Karpas-422 (cell line): ENCODE measurements at places on chromosomes 6 and 20.
A peak's percentile ranks its signal among the peaks of the same experiment; 100 is the strongest.

DNA sequence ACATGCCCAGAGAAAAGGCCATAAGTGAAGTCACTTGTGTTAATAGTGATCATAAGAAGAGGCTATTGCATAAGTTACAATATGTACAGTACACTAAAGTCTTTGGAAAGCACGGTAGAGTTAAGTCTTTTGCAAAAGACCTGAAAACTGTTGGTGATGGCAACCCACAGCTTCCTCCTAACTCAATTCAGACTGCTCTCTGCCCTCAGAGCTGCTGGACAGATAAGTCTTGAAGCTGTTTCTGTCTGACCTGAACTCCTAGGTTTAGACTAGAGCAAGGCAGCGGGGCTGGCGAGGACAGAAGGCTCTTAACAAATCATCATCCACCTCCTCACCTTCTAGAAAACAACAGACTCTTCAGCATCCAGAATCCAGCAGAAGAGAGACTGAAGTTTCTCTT lies 125.4 kb downstream of the CD24 start:
- DNase-seq = no peak
- H3K4me1 ChIP-seq = peaks cover 25% of the 10 kb centered on the region
- H3K27ac ChIP-seq = no peak overlapping the region
- no peaks in the 10 kb centered on the region for H3K36me3 ChIP-seq
- H3K4me3 ChIP-seq = no peak overlapping the region
- H3K27me3 ChIP-seq = no peaks in the 10 kb centered on the region

DNA sequence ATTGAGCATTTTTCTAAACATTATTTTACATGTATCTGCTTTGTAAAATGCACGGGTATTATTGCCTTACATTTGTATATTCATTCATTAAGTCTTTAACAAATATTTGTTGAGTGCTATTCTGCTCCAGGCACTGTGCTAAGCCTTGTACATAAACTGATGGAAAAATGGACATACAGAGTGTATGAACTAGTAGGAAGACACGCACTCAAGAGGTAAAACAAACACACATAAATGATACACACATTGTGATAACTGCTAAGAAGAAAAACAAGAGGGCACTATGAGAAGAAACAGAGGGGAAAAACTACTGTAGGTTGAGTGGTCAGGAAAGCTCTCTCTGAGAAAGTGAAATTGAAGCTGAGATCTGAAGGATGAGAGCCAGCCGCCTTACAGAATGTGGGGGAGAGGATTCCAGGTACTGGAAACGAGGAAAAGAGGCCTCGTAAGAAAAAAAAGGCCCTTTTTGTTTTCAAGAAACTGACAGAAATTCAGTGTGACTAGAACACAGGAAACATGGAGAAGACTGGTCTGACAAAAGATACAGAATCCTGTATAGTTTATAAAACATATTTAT lies 117.5 kb downstream of the EYA4 start:
- DNase-seq = no peak
- no peak overlapping the region for H3K4me3 ChIP-seq
- no peaks in the 10 kb centered on the region for H3K4me1 ChIP-seq
- no peaks in the 10 kb centered on the region for H3K27me3 ChIP-seq
- no peaks in the 10 kb centered on the region for H3K36me3 ChIP-seq

DNA sequence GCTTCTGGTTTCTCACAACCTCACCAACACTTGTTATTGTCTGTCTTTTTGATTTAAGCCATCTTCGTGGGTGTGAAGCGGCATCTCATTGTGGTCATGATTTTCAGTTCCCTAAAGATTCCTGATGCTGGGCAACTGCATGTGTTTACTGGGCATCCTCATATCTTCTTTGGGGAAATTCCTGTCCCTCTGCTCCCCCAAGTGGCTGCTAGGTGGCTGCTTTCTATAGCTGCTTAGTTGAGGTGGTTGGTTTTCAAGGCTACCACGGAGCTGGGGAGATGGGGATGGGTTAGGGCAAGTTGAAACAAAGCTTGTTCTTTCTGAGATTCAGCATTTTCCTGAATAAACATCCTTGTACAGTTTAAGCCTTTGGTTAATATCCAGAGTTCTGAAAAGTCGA lies 403.9 kb upstream of the SULF2 start:
- no peak overlapping the region for H3K4me3 ChIP-seq
- H3K27ac ChIP-seq = no peak overlapping the region
- no peaks in the 10 kb centered on the region for H3K36me3 ChIP-seq
- H3K27me3 ChIP-seq = no peaks in the 10 kb centered on the region
- peak; percentile 53 for DNase-seq

GRCh38 chr6:152836523-152836922 lies 85.9 kb downstream of the VIP start:
- no peaks in the 10 kb centered on the region for H3K27me3 ChIP-seq
- H3K4me3 ChIP-seq = no peak overlapping the region
- H3K4me1 ChIP-seq = no peaks in the 10 kb centered on the region
- no peak overlapping the region for H3K27ac ChIP-seq

- peaks cover 27% of the 10 kb centered on the region for H3K4me1 ChIP-seq
- peak overlapping the region; percentile 43 for H3K27ac ChIP-seq
- no peaks in the 10 kb centered on the region for H3K27me3 ChIP-seq
- no peak for DNase-seq
- peak overlapping the region; percentile 4; the same call in 1 of the 2 replicates for H3K4me3 ChIP-seq
- H3K36me3 ChIP-seq = no peaks in the 10 kb centered on the region; the same call in 1 of the 2 replicates
These were observed 16.9 kb downstream of the MPC1 start for GRCh38 chr6:166365806-166366205.

GRCh38 chr6:151167034-151167433 lies 72.7 kb upstream of the AKAP12 start:
- H3K27ac ChIP-seq = no peak overlapping the region
- H3K4me3 ChIP-seq = no peak overlapping the region
- no peaks in the 10 kb centered on the region for H3K27me3 ChIP-seq
- DNase-seq = peak; percentile 35

GRCh38 chr6:34888874-34889555 lies at the start of gene ANKS1A:
ANKS1A (plus strand) TSS chr6:34889255; CDS start chr6:34889403, 148 bp downstream.
- peak within 1 kb of the TSS; percentile 94 for H3K4me3 ChIP-seq
- H3K4me1 ChIP-seq = peaks cover 31% of the 10 kb centered on the region
- peak within 1 kb of the TSS; percentile 45 for H3K27ac ChIP-seq
- peak; percentile 94 for DNase-seq
- no peaks in the 10 kb centered on the region for H3K27me3 ChIP-seq
- peaks cover 7% of the 10 kb centered on the region; the same call in 1 of the 2 replicates for H3K36me3 ChIP-seq

DNA sequence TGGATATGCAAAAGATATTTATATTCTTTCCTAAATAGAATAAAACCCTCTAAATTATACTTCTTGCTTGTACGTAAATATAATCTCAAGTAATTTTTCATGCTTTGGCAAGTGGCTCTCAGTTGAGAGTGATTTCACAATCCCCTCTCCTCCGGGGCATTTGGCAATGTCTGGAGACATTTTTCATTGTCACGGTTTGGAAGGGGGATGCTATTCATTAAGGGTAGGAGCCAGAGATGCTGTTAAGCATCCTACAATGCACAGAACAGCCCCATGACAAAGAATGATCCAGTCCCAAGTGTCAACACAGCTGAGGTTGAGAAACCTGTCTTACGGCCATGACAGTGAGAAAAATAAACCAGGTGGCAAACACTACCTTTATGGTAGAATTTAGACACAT lies 75.7 kb downstream of the AGPAT4 start:
- no peak for DNase-seq
- H3K36me3 ChIP-seq = no peaks in the 10 kb centered on the region
- H3K27me3 ChIP-seq = no peaks in the 10 kb centered on the region
- H3K27ac ChIP-seq = no peak overlapping the region
- H3K4me3 ChIP-seq = no peak overlapping the region

- no peak overlapping the region for H3K4me3 ChIP-seq
- H3K4me1 ChIP-seq = no peaks in the 10 kb centered on the region
- no peak overlapping the region for H3K27ac ChIP-seq
- no peaks in the 10 kb centered on the region for H3K27me3 ChIP-seq
- H3K36me3 ChIP-seq = no peaks in the 10 kb centered on the region
These were observed 594.5 kb upstream of the MAP3K7 start for GRCh38 chr6:91181416-91181815.

GRCh38 chr20:47088335-47088734 lies 193.7 kb downstream of the EYA2 start:
- no peaks in the 10 kb centered on the region for H3K4me1 ChIP-seq
- no peak for DNase-seq
- H3K4me3 ChIP-seq = no peak overlapping the region

DNA sequence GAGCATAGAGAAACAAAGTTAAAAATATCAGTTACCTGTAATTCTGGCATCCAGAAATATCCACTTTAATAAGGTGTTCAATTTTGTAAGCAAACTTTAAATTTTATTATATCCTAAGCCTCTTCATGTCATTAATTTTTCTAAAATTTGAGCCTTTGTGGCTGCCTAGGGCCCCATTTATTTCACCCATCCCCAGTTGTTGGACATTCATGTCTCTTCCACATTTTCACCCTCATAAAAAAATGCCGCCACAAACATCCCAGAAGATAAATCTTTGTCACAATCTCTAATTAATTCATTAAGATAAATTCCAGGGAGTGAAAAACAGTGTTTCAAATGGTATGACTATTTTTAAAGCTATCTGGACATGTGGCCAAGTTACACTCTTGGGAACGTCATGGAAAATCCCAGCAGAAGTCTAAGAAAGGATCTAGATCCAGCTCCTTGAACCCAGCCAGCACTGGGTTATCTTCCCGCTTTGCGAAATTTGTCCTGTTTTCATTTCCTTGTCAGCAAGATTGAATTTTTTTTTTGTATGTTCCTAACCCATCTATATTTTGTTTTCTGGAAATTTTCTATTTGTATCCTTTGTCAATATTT lies 97.2 kb downstream of the TMEM242 start:
- peak overlapping the region; percentile 46 for H3K4me3 ChIP-seq
- H3K27me3 ChIP-seq = no peaks in the 10 kb centered on the region
- peaks cover 6% of the 10 kb centered on the region; the same call in 1 of the 2 replicates for H3K36me3 ChIP-seq

DNA sequence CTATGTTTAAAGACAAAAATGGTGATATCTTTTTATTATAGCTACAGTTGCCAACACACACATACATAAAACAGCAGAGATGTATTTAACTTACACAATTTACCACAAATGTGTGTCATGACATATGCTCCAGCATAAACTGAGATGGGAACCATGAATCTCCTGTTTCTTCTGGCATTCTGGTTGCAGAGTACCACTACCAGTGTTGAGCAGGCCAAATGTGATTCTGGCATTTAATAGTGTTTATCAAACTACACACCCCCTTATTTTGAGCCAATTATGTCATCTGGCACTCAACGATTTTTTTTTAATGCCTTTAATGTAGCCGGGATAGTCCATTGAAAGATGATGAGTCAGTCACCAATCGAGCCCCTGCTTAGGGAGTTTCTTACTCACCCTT lies 59.0 kb upstream of the TPD52L1 start:
- no peak overlapping the region for H3K4me3 ChIP-seq
- no peaks in the 10 kb centered on the region for H3K36me3 ChIP-seq
- H3K27ac ChIP-seq = no peak overlapping the region
- no peak for DNase-seq

DNA sequence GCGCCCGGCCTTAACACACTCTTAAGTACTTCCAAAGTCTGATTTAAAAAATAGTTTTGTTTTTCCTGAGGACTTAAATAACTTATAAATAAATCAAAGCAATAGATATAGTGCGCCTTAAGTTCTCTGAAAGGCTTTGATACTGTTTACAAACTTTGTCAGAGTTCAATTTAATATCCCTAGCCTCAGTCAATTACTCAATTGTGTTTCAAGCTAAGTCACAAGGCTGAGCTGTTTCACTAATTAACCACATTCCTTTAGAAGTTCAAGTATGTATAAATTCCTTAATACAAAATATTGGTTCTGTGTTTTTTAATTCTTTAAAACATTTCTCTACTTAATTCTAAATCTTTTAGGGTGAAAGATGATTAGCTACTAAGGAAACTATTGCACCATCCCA lies 178.4 kb upstream of the AGPAT4 start:
- no peaks in the 10 kb centered on the region for H3K4me1 ChIP-seq
- H3K27ac ChIP-seq = no peak overlapping the region
- no peaks in the 10 kb centered on the region for H3K27me3 ChIP-seq
- H3K36me3 ChIP-seq = no peaks in the 10 kb centered on the region
- no peak for DNase-seq

DNA sequence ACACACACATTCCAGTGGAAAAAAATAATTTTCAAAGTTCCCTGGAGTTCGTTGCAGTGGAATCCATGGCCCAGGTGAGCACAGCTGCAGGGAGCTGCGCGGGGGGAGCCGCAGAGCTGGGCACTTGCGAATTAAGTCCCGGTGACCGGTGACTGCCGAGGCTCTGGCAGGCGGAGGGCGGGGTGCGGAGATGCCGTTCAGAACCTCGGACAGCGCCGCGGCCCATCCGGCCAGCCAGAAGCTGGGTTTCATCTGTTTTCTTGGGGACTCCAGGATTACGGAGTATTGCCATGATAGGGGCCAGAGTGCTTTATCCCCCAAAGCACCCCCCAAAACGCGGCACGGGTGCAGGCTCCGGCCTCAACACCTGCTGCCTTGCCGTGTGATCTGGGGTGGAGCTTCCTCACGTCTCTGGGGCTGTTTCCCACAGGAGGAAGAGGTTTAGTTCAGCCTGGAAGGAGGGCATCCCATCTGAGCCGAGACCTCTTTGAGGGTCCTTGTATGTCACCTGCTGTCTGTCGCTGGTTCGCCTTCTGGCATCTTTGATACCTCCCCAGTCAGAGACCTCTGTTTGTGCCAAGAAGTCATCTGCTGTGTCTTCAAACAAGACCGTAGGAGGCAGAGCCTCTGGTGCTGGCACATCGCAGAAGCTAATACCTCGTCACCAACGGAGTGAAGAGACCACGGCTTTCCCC lies 99.4 kb downstream of the YTHDF1 start:
- H3K4me1 ChIP-seq = no peaks in the 10 kb centered on the region
- DNase-seq = no peak
- H3K4me3 ChIP-seq = no peak overlapping the region
- H3K36me3 ChIP-seq = no peaks in the 10 kb centered on the region
- H3K27me3 ChIP-seq = no peaks in the 10 kb centered on the region
- H3K27ac ChIP-seq = no peak overlapping the region

DNA sequence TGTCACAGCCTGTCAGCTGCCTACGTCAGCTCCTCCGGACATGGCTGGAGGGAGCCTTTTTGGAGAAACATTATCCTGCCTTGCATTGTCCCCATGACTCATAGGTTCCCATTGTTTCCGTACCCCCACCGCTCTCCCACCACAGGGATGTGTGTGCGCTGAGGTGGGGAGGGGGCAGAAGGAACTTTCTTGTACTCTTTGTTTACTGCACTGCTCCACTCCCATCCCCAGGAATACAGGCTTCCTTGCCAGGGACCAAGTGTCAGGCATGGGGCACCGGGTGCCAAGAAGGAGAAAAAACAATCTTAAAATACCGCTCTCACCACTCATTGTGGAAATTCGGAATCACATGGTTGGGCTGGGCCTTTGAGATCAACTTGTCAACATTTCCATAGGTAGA lies 51.0 kb downstream of the KCNK5 start:
- H3K4me3 ChIP-seq = no peak overlapping the region
- no peaks in the 10 kb centered on the region for H3K4me1 ChIP-seq
- no peak overlapping the region for H3K27ac ChIP-seq
- no peaks in the 10 kb centered on the region for H3K27me3 ChIP-seq
- H3K36me3 ChIP-seq = no peaks in the 10 kb centered on the region

- no peak for DNase-seq
- H3K4me3 ChIP-seq = no peak overlapping the region
- no peak overlapping the region for H3K27ac ChIP-seq
- H3K4me1 ChIP-seq = no peaks in the 10 kb centered on the region
- H3K27me3 ChIP-seq = no peaks in the 10 kb centered on the region
- H3K36me3 ChIP-seq = no peaks in the 10 kb centered on the region
These were observed 325.2 kb upstream of the NT5E start for GRCh38 chr6:85124472-85125354.
